ENCODE measurements at places on chromosomes 6 and 20.

GRCh38 chr6:99592900-99593299 lies 13.7 kb upstream of the PRDM13 start:
- DNase-seq = no peak

DNA sequence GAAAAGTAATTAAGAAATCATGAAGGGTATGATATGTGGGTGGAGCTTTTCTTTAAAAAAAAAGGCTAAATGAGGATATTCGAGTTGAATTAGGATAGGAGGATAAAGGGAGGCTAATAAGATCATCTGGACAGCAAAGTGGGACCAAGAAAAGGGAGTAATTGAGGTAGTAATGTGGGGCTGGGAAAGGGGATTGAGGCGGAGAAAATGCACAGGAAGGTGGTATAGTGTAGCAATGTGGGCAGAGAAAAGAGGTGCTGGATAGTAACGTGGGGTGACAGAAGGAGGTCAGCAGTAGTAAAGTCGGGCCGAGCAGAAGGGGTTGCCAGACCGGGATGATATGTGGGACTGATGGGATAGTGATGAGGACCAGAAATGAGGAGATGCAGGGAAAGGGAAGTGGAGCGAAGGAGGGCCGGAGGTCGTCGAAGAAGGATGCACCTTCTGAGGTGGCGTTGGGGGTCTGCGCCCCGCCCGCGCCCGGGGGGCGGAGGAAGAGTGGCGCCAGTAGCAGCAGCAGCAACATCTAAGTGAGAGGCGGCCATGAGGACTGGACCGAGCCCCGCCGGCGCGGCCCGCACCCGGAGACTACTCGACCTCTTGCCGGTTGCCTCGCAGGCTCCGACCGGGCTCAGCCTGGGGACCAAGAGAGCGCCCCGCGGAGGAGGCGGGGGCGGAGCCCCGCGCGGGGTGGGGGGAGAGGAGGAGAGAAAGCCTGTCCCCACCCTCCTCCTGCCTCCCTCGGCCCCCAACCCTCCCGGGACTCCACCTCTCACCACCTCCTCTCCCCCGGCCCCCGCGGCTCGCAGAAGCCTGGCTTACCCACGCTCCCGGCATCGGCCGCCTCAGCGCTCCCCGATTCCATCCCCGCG lies 887 bp downstream of the GABBR1 start:
- DNase-seq = peak; percentile 23

GRCh38 chr6:143213859-143214376 lies 153.2 kb downstream of the AIG1 start:
- no peak for DNase-seq

- no peak for DNase-seq
Observed at GRCh38 chr6:56727097-56727850, 84.6 kb upstream of the DST start.

GRCh38 chr6:143288923-143289322 lies 161.6 kb downstream of the ADAT2 start:
- no peak for DNase-seq

- no peak for DNase-seq
Observed at GRCh38 chr6:39518221-39518620, 195.7 kb upstream of the KCNK16 start.

DNA sequence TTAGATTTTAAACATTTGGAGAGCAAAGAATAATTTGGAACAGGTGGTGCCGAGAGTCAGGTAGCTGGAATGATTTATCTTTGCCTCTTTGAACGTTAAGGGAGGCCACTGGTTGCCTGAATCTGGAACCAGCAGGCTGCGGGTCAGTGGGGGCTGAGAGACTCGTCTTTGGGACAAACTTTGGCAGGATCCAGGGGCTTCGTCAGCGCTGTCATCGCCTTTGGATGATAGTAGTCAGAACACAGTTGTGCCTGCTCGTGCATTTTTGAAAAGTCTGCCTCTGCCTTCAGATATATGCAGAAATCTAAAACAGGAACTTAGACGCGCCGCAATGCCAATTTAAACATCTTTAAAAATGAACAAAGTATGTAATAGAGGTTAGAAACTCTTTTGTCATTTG lies 5.0 kb downstream of the EYA2 start:
- DNase-seq = no peak

- DNase-seq = no peak
Observed at GRCh38 chr6:137024237-137024990, 20.4 kb downstream of the IL20RA start.

- no peak for DNase-seq
Observed at GRCh38 chr20:5557123-5557522, 193.1 kb upstream of the SHLD1 start.

- no peak for DNase-seq
Observed at GRCh38 chr6:118500130-118501015, 47.7 kb upstream of the PLN start.

DNA sequence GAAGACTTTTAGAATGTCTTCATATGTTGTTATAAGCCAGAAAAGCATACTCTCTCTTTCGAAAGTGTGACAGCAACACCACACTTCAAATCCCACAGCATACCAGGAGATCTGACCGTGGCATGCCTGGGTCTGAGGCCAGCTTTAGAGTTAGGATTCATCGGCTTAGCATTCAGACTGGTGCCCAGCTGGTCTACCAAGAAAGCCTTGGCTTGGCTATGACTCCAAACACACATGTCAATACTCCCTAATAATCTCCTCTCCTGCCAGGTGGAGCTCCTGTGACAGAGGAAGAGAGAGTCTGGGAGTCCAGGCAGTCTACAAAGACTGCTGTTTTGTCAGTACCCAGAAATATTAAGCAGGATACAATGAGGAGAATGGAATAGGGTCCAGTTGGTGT lies 77.1 kb upstream of the MAN1A1 start:
- DNase-seq = no peak

- no peak for DNase-seq
Observed at GRCh38 chr20:4483486-4483885, 238.2 kb upstream of the PRND start.

DNA sequence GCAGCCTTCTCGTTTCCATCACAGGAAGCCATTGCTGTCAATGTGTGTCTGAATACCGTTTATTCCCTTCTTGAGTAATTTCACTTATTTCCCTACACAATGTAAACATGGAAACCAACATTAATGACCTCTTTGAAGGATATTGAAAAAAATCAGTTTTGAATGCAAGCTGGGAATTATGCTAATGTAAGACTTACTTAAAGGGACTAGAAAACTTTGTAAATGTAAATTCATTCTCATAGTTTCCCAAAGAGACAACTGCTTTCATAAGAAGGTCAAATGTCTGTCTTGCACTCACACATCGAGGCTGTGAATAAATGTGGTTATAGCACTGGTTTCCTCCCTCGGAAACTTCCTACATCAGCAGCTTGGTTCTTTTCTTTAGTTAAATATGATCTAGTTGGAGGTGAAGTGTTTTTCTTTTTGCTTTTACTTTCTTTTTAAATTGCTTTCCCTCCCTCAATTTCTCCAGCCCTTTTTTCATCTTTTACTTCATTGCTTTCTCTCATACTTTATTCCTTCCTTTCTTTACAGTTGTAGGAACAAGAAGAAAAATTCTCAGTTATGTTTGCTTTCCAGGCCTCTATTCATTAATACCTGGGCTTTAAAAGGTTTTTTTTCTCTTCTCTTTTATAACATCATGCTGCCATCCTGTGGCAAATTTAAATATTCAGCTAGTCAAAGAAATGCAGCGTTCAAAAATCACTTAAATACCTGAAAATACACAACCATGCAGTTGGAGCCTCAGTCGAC lies 108.3 kb downstream of the TNFAIP3 start:
- no peak for DNase-seq

DNA sequence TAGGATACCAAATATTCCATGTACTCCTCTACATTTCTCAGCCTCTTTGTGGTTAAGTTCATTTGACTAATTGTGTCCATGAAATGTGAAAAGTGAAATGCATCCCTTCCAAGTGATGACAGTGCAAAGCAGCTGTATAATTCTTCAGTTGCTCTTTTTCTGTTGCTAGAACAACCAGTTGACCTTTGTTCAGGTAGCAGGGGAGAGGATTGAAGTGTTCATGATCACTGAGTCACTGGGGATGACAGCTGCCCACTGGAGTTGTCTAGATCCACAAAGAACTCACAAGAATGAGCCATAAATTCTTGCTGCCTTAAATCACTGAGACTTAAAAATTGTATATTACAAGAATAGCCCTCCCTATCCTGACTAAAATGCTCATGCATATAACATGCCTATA lies 254.6 kb downstream of the EPHA7 start:
- DNase-seq = no peak

DNA sequence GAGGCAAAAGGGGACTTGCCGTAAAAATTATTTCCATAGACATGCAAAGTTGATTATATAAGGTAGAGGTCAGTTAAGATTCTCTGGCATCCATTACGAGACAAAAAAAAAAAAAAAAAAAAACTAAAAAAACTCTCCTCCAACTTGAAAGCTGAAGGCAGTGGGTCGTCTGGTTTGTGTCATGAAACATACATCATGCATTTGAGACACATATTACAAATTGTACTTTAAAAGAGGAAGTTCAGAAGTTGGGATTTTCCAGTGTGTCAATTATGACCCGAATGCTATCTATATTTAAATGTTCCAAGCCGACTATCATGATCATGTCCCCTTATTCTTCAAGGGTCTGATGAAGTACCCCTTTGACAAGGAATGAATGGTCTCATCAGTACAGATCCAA lies 125.1 kb downstream of the ZNF217 start:
- no peak for DNase-seq

GRCh38 chr20:33863440-33864323 lies 52.5 kb downstream of the CHMP4B start:
- DNase-seq = no peak

GRCh38 chr20:61449057-61449609 lies 197.1 kb downstream of the CDH4 start:
- no peak for DNase-seq

GRCh38 chr6:81451787-81452186 lies 300.7 kb downstream of the TENT5A start:
- no peak for DNase-seq

DNA sequence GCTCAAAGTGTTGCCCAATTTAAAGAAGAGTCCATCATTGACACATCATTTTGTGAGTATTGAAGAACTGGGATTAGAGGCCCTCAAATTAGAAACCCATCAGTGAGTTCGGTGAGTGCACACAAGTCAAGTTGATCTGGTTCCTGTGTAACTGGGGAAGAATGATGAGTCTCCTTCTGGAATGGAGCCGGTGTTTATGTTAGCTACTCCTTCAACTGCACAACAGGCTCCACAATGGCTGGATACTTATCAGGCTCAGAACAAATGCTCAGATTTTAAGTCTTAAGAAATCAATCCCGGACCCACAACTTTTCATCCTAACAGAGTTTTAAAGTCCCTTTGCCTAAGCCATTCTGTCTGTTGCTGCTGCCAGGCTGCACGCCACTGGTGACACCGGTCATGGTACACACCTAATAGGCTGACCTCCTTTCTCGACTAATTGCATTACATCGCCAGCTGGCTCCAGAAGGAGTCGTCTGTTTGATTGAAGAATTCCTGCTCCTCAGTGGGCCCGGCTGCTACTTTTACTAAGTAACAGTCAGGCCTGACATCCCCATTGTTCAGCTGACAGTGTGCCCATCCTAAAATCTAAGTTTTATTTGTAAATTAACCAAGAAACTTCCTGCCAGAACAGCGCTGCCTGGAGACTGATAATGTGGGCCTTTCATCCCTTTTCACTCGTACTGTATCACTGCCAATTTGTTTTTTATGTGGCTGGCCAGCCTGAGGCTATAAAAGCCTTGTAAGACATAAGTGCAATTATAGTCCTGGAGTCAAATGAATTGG lies 130.4 kb downstream of the INSM1 start:
- no peak for DNase-seq

DNA sequence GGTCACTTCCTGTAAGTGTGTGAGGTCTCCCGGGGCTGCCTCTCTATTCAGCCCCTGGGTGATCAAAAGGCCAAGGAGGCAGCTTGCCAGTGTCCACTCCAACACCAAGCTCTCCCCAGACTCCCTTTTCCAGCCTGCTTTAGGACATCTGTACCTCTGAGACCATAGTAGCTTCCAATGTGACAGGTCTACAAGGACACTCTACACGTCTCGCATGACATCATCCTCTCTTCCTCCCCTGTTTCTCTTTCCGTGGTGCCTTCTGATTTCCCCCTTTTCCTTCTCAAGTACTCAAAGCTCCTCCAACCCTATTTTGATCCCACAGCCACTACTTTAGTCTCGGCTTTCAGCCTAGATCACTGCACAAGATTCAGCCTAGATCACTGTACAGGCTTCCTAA lies 26.4 kb downstream of the HLA-F start:
- DNase-seq = no peak

GRCh38 chr20:60113771-60114170 lies 155.5 kb downstream of the CDH26 start:
- DNase-seq = no peak

GRCh38 chr6:75205776-75206575 lies at the start of gene COL12A1:
COL12A1 (minus strand) TSS chr6:75206053; CDS start chr6:75202792, 3,261 bp downstream.
- no peak for DNase-seq

- DNase-seq = no peak
Observed at GRCh38 chr20:46811224-46812084, 83.2 kb upstream of the EYA2 start.

DNA sequence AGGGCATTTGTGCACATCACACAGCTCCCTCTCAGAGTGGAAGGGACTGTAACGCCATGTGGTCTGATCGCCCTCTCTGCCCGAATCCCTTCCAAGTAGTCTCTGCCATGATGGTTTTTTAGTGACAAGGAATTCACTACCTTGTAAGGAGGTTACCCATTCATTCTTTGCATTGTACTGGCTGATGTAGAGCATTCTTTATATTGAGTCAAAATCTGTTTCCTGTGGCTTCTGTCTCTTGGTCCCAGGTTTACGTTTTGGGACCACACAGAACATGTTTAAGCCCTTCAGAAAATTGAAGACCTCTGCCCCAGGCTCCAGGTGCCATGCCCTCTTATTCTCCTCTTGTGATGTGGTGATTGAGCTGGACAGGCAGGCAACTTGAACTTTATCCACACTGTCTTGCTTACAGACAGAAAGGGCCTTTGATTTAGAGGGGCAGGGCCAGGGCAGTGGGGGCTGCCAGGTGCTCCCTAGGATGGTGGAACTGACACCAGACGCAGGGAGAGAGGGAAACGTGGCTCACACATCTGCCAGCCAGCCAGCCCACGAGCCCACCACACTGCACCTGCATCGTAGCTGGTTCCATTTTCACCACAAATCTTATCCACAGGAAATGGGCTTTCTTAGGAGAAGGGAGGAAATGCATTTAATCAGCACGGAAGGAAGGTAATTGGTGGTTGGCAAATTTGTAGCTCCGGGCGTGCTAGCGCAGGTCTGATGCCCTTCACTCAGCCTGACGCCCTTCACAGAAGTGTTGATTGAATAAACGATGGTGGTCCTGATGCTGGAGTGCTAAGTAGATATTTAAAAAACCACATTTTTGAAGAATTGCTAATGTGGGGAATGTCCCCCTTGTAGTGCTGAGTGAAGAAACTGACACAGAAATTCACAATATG lies 78.2 kb downstream of the TCP11 start:
- no peak for DNase-seq

- no peak for DNase-seq
Observed at GRCh38 chr6:75283907-75284631, 523 bp downstream of the TMEM30A start.

DNA sequence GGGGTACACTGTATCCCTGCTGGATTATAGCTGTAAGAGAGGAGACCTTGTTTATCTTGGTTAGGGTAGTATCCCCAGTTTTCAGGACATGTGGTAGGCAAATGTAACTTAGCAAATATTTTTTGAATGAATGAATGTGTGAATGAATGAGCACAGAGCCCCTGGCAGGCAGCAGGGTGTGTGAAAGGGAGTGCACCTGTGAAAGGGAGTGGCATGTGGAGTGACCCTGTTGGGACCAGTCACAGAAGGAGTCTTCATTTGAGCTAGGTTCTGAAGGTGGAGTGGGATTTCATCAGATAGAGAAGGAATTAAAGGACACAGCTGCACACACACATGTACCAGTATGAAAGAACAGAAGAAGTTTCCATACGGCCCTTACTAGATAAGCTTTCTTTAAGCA lies 4.9 kb downstream of the SMAP1 start:
- no peak for DNase-seq

GRCh38 chr6:142752348-142752747 lies 192.6 kb downstream of the HIVEP2 start:
- no peak for DNase-seq

Data from stimulated activated CD4-positive, alpha-beta T cell treated with anti-CD3 and anti-CD28 coated beads, Interleukin-15, amount 100 ng/mL, for 1 hour (primary cell).